Kidney (tissue), 22 donors: ENCODE measurements at places on chromosomes 1 and 21.
A peak's percentile ranks its signal among the peaks of the same experiment; 100 is the strongest.

GRCh38 chr1:118987468-118988185, 516 bp downstream of the TBX15 start:
- H3K4me3 ChIP-seq: peak overlapping the region; percentile 43
- H3K4me1 ChIP-seq: no peaks in the 10 kb centered on the region
- H3K27ac ChIP-seq: no peak overlapping the region
- H3K27me3 ChIP-seq: peaks cover 90% of the 10 kb centered on the region

DNA sequence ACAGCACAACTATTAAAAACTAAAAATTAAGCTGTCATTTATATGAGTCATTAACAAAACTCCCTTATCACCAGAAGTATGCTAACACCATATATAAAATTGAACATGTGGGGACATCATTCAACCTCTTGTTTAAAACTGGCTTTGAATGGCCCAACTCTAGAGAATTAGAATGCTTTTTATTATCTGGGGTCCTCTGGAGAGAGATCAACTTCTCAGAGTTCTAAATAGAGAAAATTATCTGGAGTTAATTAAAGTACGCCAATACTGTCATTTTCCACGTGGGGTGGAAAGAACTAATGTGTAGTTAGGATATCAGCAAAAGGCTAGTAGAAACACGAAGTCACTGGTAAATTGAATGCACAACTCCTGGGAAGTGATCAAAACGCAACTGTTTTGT, 21.2 kb upstream of the CAPN2 start:
- H3K27ac ChIP-seq: no peak overlapping the region
- no peak overlapping the region for H3K4me3 ChIP-seq
- DNase-seq: no peak
- no peaks in the 10 kb centered on the region for H3K27me3 ChIP-seq
- H3K36me3 ChIP-seq: no peaks in the 10 kb centered on the region

- H3K27ac ChIP-seq: no peak overlapping the region
- H3K4me3 ChIP-seq: no peak overlapping the region
- no peak for DNase-seq
- H3K27me3 ChIP-seq: no peaks in the 10 kb centered on the region
- H3K4me1 ChIP-seq: no peaks in the 10 kb centered on the region
Observed at GRCh38 chr1:185916861-185917260, 182.7 kb downstream of the HMCN1 start.

DNA sequence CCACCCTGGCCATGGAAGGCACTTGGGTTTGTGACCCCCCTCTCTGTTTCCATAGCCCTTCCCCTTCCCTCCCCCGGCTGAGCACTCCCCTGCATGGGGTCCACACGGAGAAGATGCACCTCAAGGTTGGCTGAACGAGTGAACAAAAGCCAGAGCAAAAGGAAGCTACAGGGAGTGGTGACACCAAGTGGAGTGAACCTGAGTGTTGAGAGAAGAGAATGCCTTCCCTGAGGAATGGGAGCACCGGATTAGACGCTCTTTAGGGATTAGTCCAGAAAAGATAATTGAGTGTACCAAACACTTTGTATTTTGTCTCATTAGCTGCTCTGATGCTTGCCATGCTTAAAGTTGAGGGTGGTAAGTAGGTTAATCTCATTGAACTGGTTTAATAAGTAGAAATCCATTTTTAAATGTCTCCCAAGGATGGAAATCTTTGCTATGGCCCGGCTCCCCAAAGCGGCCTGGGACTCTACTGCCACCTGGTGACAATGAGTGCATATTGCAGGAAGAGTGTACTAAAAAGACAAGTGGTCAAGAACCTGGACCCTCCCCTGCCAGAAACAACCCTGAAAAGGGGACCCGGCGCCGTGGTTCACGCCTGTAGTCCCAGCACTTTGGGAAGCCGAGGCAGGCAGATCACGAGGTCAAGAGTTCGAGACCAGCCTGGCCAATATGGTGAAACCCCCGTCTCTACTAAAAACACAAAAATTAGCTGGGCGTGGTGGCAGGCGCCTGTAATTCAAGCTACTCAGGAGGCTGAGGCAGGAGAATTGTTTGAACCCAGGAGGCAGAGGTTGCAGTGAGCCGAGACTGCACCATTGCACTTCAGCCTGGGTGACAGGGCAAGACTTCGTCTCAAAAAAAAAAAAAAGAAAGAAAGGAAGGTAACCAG, 150.6 kb upstream of the ZC3H12A start:
- no peaks in the 10 kb centered on the region for H3K27me3 ChIP-seq
- DNase-seq: no peak
- H3K4me3 ChIP-seq: no peak overlapping the region
- no peak overlapping the region for H3K27ac ChIP-seq
- no peaks in the 10 kb centered on the region for H3K36me3 ChIP-seq

- H3K27me3 ChIP-seq: no peaks in the 10 kb centered on the region
- peaks cover 8% of the 10 kb centered on the region for H3K4me1 ChIP-seq
- H3K4me3 ChIP-seq: no peak overlapping the region
- H3K27ac ChIP-seq: no peak overlapping the region
- DNase-seq: no peak
Observed at GRCh38 chr1:211639475-211640300, 35.7 kb downstream of the NEK2 start.

GRCh38 chr1:160454371-160455152, 54.2 kb downstream of the VANGL2 start:
- DNase-seq: no peak
- H3K4me1 ChIP-seq: no peaks in the 10 kb centered on the region
- no peak overlapping the region for H3K4me3 ChIP-seq
- H3K36me3 ChIP-seq: no peaks in the 10 kb centered on the region

GRCh38 chr21:39645331-39645730, 32.6 kb downstream of the B3GALT5 start:
- H3K27me3 ChIP-seq: no peaks in the 10 kb centered on the region
- no peak overlapping the region for H3K27ac ChIP-seq
- no peaks in the 10 kb centered on the region for H3K4me1 ChIP-seq
- no peak overlapping the region for H3K4me3 ChIP-seq

DNA sequence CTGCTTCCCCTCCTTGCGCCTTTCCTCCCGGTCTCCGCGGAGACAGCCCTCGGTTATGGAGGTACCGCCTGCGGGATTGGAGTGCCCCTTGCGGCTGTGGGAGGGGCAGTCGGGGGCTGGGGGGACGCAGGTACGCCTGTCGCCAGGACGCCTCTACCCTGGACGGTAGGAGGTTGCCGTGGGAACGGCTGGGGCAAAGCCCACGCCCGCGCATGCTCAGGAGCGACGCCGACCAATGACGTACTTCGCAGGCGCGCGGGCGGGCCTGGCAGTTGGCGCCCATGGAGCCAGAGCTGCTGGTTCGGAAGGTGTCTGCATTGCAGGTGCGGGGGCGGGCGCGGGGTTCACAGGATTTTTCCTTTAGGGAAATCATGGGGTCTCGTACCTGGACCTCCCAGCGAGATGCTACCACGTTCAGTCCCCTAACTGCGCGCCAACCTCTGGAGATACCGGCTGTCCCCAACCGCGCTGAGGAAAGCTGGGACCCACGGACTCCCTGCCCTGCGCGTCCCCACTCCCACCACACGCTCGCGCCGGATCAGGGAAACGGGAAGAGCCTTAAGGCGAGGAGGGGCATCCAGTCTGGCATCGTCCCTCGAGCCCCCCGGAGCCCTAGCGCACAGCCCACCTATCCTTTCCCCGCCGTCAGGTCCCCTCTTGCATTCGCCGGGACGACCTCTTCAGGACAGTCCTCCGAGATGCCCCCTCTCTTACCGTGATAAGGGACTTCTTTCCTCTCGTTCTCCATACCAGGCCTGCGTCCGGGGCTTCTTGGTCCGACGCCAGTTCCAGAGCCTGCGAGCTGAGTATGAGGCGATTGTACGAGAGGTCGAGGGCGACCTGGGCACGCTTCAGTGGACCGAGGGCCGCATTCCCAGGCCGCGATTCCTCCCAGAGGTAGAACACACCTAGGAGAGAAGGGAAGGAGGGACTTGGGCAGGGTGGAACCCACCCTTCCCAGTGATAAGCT, at the start of gene IQCC:
Gene IQCC, plus strand, starts transcription at position 271 of the 970 bp plus-strand sequence. Its CDS starts 11 bp downstream, at position 282.
- H3K36me3 ChIP-seq: no peaks in the 10 kb centered on the region
- peak within 1 kb of the TSS; percentile 75 for H3K4me3 ChIP-seq
- H3K27ac ChIP-seq: peak within 1 kb of the TSS; percentile 66
- DNase-seq: peak; percentile 95
- peaks cover 4% of the 10 kb centered on the region for H3K4me1 ChIP-seq
